ENCODE measurements at places on chromosomes 6 and 20.

GRCh38 chr20:49825521-49826033 lies 12.9 kb downstream of the SLC9A8 start:
- DNase-seq = no peak

- no peak for DNase-seq
Observed at GRCh38 chr6:117275711-117276110, 10.4 kb downstream of the VGLL2 start.

- no peak for DNase-seq
Observed at GRCh38 chr20:856361-856775, 22.9 kb downstream of the FAM110A start.

DNA sequence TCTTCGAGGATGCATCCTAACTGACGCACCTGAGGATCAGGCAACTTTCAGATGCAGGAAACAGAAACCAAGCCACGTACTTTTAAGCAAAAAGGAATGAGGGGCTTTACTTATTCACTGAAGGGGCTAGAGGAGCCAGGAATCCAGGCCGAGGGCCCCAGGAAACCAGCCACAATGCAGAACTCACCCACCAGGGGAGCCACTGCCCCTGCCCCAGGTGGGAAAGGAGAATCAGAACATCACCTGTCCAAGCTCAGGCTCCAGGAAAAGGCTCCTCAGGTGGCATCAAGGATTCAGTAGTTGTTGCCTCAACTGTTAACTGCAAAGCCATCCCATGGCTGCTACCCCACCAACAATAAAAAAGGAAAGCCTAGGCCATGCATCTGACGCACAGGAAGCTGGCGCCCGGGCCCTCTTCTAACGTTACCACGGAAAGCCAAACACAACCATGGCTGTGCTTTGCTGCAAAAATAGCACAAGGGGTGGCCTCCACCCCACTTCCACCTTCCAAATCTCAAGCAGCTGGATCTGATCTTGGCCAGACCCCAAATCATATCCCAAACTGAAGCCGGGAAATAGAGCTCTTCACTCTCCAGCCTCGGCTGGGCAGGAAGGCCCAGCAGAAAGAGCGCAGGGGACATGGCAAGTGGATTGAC lies 121.0 kb downstream of the PREX1 start:
- no peak for DNase-seq

Measured in esophagus squamous epithelium (tissue), 5 donors.